Ammon's horn (tissue), 1 donor: ENCODE measurements at places on chromosomes 7 and 10.

GRCh38 chr10:124600051-124600880 lies 138.6 kb downstream of the LHPP start:
- DNase-seq: no peak

DNA sequence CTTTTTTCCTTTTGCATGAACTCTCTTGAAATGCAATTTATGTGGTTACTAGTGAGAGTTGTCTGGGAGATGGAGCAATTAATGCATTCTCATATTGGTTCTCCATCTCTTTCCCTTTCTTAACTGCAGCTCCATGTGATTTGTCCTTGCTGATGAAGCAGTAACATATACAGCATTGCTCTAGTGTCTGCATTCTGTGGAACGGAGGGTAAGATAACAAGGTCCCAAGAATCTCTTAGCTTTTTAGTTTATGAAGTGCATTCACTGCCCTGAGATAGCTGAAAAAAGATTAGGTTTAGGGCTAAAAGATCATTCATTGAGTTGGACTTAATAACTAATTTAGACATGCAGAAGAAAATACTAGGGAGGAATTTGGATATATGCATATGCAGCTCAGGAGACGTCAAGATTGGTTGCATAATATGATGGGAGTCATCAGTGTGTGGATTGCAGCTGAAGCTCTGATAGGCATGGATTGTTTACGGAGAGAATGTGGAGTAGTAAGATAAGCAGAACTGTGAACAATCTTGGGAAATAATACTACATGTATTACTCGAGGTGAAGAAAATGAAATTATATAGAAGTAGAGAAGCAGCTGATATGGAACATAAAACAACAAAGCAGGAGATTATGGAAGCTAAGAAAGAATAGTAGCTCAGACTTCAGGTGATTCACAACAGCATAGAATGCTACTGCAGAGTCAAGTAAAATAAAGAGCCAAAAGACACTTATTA lies 404.7 kb downstream of the ARL4A start:
- no peak for DNase-seq

GRCh38 chr7:69104023-69104422 lies 494.3 kb upstream of the AUTS2 start:
- no peak for DNase-seq

- DNase-seq: no peak
Measured at GRCh38 chr10:130545122-130545521, 408.9 kb downstream of the GLRX3 start.

DNA sequence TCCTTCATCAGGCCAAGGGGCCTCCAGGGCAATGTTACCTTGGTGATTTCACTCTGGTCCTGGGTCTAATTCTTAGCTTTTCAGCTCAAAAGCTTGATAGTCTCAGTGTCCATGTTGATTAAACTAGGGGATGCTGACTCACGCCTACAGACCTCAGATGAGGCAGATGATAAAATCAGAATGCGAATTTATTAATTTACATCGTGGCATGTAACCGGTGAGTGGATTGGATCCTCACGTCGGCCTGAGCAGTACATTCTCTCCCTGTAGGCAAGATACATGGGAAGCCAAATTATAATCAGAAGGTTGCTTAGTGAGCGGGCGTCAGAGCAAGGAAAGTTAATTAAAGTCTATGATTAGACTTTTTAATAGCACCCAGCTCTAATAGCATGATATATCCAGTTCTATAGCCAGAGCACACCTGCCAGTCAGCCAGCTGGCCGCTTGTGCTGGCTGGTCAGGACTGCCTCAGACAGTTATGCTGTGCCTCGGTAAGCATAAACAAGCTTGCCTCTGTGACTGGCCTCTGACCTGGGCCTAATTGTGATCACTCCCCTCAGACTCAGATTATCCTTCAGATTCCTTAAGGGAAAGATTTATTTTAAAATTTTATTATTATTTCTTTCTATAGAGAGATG lies 20.2 kb upstream of the CPA5 start:
- DNase-seq: no peak

DNA sequence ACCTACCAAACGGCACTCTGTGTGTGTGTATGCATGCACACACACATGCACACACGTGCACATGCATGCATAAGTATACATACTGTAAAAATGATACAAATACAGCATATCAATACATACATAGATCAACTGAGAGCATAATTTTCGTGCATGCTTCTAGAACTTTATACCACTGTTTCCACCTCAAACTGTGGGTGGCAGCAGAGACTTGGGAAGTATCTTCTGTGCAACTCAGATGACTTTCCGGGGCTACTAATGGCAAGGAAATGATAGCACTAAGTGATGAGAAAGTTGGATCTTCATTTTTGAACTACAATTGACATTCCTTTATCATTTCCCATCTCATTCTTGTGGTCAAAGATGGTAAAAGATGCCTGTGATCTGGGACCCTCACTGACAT lies 570.7 kb downstream of the REEP3 start:
- peak; percentile 55 for DNase-seq

DNA sequence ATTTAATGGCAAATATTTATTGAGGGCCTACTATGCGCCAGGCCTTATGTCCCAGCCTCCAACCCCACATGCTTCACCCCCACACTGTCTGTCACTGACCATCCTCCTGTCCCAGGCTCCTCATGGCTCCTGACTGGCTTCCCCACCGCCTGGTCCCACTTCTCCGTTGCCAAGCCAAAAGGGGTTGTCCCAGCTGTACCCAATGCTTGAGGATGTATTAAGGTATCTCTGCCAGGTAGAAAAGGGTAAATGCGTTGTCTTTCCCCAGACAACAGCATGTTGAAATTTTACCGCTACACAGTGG lies 168.8 kb upstream of the FRMD4A start:
- DNase-seq: no peak
